ENCODE measurements at places on chromosomes 5 and 9.

DNA sequence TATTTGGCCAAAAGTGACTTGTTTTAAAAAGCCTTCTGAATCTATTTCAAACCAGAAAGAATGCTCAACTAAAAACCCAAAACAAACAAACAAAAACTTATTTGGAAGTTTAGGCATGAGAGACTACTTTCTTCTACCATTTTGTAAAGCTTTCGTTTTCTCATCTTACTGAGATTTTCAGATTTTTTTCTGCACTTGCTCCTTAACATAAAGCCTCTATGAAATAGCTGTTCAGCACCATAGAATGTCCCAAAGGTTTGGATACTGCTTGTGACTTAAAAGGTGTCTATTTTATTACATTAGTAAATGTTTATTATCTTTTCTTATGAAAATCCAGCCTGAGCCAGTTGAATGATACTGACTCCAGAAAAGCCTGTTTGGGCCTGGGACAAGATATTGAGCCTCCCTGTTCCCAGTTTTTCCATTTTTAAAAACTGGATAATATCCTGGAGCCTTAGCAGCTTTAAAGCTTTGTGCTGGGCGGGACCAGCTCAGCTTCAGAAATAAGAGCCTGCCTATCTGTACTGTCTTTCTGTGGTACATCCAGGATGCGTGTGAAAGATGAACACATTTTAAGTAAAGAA, 292.6 kb downstream of the ZSWIM6 start:
- no peak for DNase-seq

DNA sequence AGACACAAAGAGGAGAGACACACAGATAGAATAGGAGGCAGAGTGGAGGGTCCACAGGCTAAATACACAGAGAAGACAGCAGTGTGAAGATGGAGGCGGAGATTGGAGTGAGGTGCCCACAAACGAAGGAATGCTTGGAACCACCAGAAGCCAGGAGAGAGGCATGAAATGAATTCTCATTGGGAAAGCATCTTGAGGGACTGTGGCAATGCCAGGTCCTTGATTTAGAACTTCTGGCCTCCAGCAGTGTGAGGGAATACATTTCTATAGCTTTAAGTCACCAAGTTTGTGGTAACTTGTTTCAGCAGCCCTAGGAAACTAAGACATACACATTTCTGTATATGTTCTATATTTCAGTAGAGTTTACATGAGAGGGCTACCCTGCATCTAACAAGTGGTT, 396.6 kb upstream of the ZNF608 start:
- DNase-seq: no peak

DNA sequence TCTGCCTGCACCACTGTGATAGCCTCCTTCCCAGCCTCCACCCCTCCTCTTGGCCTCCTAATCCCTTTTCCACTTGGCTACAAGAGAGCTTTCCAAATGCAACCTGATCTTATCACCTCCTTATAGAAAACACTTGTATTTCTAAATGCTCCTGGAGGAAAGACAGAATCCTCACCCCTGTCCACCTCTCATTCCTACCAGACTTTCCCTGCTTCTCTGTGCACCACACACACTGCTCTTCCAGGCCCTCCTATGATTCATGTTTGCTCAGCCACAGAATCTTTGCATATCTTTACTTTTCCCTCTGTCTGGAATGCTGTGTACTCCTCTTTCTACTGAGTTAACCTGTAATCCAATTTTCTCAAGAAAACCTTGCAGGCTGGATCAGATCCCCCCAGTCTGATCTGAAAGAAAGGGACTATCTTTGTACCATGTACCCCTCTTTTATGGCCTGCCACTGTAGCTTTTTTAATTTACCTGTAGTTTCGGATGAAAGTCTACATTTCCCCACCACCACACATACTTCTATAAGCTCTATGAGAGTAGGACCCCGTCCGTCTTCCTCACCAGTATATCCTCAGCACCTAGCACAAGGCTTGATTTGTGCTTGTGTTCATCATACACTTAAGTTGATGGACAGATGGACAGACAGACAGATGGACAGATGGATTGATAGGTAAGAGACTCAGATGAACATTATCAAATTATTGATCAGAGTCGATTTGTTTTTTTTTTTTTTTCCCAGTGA, 95.3 kb downstream of the GALNT10 start:
- DNase-seq: no peak

DNA sequence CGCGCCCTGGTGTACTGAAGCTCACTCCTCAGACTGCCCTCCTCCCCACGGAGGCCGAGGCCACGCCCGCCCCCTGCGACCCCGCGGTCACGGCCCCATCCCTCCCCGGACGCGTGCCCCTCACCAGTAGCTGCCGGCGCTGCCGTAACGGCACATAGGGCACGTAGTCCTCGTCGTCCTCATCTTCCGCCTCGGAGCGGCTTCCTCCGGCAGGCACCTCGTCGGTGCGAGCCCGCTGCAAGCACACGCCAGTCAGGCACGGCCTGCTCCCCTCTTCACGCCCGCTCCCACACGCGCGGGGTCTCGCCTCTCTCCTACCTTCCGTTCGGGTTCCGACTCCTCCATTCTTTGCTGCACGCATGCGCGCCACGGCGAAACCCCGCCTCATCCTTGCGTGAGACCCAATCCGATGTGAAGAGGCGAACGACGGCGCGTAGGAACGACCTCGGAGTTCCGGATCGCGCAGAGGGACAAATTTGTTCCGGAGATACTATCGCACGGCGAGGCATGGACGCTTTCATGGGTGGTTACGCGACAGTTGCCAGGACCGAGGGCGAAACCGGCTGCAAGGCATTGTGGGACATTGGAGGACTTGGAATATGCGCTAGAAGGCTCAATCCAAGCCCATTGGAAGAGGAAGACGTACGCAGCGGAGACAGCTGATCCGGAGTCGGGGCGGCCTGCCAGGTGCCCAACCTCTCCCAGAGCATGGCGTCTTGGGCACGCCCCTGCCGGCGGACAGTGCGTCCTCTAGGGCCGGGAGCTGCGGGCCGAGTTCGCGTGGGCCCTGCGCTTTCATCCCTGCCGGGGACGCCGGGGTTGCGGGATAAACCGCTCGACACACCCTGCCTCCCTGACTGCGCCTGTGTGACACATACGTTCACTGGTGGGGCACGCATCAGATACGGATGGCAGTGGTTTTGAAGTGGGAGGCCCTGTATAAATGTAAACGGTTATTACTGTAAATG, at the start of gene DDX41:
Gene DDX41 (minus strand): TSS at position 361 of the 968 bp plus-strand sequence. CDS start 16 bp downstream, at position 345.
- peak; percentile 97 for DNase-seq

GRCh38 chr5:143576711-143577484, 173.4 kb upstream of the NR3C1 start:
- no peak for DNase-seq

DNA sequence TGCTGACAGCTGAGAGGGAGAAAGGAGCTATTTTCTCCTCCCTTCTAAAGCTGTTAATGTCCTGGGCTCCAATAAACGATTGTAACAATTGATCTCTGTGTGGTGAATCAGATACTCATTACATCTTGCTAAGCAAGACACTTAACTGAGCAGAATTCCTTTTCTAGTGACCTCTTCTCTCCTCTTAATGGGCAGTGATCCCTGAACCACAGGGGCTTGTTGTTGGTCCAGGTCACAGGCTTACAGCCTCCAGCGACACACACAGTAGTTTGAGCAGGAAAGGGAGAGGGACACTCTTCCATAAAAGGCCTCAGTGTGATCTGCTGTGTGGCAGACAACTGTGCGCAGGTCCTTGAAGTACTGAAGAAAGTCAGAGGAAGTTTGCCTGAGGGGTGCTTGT, 58.5 kb upstream of the MYO10 start:
- DNase-seq: no peak

DNA sequence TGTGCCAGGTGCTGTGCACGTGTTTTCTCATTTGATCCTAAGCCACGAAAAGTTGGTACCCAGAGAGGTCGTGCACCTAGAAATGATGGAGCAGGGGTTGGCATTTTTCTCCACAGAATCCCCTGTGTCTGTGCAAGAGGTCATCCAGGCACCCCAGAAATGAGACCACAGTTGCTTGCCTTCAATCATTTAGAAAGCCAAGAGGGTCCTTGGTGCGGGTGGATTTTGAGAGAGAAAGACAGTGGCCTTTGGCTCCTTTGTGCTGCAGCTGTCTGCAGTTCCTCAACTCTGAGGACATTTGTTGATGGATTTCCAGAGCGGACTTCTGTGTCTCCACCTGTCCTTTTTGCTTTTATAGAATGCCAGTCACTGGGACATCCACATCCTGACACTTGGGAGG, 33.8 kb upstream of the SPRY4 start:
- no peak for DNase-seq

- no peak for DNase-seq
These were observed 5.4 kb upstream of the P4HA2 start for GRCh38 chr5:132233081-132233480.

DNA sequence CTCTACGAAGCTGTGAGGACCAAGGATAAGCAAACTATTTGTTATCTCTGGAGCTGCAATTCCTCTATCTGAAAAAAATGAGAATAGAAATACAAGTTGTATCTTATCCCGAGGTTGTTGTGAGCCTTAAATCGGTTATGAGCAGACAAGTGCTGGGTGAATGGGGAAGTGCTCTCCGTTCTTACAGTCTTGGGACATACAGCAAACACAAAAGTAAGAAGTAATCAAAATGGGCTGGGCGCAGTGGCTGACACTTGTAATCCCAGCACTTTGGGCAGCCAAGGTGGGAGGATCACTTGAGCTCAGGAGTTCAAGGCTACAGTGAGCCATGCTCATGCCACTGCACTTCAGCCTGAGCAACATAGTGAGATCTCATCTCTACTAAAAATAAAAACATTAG, 31.7 kb downstream of the ITK start:
- DNase-seq: no peak

GRCh38 chr5:172943906-172944305, 15.3 kb upstream of the RPL26L1 start:
- DNase-seq: no peak

DNA sequence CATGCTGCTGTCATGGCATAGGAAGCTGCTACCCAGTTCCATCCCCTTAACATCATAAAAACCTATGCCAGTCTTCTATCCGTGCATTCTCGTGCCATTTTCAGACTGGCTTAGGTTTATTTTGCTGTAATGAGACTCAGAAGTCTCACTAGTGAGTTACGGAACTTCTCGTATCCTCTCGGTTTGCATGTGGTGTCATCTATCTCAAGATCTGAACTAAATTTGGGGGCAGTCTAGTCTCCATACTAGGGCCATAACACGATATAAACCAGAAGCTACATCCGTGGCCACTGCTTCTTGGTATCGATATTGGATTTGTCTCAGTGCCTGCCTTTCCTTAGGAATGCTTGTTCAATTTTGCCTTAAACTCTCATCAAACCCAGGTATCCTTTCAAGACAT, 771.2 kb upstream of the CDH10 start:
- DNase-seq: no peak

GRCh38 chr9:97237311-97237786, 70.1 kb upstream of the CCDC180 start:
- no peak for DNase-seq

GRCh38 chr9:70156729-70157128, 102.0 kb upstream of the SMC5 start:
- DNase-seq: no peak

DNA sequence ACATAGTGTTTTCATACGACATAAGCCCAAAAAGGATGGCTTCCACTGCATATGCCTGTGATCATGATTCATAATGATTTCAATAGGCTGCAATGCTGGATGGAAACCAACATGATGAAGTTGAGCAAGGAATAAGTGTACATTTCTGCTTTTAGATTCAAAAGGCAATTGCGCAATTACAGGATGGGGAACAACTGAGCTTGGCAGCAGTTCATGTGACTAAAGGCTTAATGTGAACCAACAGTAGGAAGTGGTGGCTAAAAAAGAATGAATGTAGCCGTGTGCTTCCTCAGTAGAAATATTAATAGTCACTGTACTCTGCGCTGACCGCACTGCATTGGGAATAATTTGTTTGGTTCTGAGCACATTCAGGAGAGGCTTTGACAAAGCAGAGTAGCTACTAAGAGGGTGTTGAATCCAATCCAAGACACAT, 51.2 kb downstream of the SLC1A3 start:
- DNase-seq: no peak

DNA sequence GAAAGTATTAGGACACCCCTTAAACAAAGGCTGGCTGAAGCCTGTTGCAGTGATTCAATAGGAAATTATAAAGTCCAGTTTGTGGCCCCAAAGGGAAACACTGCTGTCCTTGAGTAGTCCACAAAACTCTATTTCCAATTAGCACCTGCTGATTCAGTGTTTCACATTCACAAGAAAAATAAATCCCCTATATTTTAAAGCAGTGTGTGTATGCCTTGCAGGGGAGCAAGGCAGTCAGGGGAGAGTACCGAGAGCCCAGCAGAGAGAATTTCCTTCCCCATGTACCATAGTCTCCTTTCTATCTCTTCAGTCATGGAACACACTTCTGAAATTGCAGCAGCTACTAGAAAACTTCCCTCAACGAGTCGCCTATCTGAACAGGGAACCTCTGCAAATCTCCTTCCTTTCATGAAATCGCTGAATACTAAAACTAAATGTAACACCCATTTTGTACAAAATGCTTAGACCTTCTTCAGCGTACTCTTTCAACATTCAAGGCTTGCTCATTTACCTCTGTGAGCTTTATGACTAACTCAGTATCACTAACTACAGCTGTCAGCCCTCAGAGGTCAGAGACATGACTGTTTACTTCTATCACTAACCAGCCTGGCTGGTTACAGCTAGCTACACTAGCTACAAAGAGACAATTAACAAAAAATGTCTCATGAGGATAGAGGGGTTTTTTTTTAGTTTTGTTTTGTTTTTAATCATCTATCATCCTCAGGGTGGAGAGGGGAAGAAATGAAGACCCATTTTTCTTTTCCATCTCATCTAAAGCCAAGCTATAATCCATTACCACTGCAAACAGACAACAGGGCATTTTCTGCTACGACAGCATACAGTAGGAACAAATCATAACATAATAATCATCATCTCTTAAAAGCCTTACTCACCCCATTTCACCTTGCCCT, 188.7 kb downstream of the EBF1 start:
- peak; percentile 2 for DNase-seq

DNA sequence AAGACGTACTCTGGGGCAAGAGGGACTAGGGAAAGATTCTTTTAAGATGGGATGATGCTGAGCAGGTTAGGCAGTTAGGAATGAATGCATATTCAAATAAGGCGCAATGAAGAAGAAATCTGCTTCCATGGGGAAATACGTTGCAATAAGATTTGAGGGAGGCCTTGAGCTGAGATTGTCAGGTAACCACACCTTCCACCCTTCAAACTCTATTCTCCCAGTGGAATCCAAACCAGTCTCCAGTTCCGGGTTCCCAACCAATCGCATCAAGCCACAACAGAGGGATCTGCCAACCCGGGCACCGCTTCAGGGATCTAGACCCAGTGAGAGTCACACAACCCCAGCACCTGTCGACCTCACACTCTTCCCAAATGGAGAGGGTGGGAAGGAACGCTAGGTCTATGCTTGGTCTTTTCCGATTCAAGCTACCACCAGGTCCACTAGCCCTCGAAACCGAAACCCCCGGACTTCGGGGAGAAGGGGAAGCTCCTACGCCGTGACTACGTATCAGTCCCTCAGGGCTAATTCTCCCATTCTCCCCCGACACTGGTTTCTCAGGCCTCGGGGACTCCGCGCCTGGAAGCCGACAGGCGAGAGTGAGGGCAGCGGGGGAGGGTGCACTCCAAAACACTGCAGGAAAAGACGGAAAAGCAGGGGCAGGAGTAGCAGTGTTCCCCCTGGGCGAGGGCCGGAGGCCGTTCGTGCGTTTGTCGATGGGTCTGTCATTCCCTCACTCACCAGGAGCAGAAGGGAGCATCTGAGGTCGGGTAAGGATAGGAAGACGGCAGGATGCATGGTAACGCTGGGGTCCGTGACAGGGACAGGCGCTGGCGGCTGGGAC, 534 bp downstream of the ERP44 start:
- peak; percentile 30 for DNase-seq

GRCh38 chr5:119656023-119656422, 26.7 kb downstream of the FAM170A start:
- DNase-seq: no peak
